Hematopoietic multipotent progenitor cell treated with erythropoietin and hydrocortisone succinate and interleukin-3 and kit ligand, for 4 days (in vitro differentiated cells): ENCODE measurements at places on chromosomes 5 and 9.

- no peak for DNase-seq
These were observed 2.1 kb downstream of the NR3C1 start for GRCh38 chr5:143401227-143402016.

- no peak for DNase-seq
These were observed 345.7 kb upstream of the WWC1 start for GRCh38 chr5:167945542-167946384.

DNA sequence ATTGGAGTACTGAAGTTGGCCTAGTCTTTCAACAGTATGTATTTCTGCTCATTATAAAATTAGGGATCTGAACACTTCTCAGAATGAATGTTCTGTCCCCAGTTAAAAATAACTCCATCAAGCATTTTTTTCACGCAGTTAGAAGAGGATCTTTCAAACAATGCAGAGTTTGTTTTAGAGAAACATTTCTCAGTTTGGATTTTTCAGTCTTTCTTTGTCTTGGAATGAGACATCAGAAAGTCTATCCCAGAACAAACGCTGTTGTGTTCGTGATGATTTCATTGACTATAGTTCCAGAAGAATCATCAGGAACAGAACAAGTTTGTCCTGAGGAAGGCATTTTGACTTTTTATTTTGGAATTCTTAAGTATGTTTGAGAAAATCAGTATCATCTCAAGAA lies 218.7 kb downstream of the ARRDC3 start:
- DNase-seq = no peak

DNA sequence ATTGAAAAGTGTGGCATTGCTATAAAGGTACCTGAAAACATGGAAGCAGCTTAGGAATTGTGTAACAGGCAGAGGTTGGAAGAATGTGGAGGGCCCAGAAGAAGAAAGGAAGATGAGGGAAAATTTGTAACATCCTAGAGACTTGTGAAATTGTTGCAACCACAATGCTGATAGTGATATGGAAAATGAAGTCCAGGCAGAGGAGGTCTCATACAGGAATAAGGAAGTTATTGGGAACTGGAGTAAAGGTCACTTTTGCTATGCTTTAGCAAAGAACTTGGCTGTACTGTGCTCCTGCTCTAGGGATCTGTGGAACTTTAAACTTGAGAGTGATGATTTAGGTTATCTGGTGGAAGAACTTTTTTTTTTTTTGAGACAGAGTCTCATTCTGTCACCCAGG lies 43.5 kb downstream of the PTPDC1 start:
- DNase-seq = no peak

DNA sequence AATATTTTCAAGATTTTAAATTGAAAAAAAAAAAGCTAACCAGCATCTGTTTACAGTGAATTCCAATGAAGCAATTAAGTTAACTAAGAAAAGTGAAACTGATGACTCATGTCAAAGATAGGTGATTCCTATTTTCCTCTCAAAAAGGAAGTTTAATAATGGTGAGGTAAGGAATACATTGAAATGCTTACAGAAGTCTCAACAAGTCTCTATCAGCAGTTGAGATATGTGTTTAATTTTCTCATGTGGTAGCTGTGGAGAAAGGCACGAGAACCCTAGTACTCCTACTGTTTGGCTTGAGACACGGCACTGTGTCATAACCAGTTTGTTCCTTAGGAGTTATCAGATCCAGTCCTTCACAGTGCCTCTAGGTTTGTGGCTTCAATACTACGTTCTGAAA lies 114.5 kb downstream of the SLC25A46 start:
- DNase-seq = no peak

DNA sequence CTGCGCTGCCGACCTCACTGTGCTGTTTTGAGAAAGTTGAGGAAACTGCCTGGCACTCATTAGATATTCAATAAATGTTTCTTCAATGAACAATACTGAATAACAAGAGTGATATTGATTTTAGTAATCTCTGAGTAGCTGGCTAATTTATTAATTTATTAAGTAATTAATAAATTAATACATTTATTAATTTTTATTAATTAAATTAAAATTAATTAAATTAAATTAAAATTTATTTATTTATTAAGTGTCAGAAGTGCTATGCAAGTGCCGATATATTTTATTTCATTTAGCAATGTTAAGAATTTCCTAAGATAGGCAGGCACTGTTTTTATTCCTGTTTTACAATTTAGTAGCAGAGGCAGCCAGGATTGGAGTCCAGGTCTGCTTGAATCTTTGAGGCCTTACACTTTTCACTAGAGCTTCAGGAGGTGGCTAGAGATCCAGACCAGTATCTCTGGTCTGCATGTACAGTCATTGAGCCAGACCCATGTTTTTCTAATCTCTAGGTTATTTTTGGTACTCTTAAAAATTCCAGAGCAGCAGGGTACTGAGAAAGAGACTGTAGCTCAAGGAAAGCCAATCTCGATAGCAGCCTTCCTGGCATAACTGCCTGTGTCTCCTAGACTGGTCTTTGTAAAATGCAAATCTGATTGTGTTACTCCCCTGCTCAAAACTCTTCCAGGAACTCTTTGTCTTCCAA lies 109.2 kb downstream of the ARHGEF28 start:
- DNase-seq = no peak

- no peak for DNase-seq
These were observed 95.1 kb upstream of the CD180 start for GRCh38 chr5:67291671-67292070.

GRCh38 chr5:158390577-158390976 lies 531.6 kb upstream of the CLINT1 start:
- no peak for DNase-seq
